Stimulated activated CD8-positive, alpha-beta memory T cell treated with anti-CD3 and anti-CD28 coated beads, Interleukin-15, amount 100 ng/mL, for 24 hours (primary cell): ENCODE measurements at places on chromosomes 7 and 10.

DNA sequence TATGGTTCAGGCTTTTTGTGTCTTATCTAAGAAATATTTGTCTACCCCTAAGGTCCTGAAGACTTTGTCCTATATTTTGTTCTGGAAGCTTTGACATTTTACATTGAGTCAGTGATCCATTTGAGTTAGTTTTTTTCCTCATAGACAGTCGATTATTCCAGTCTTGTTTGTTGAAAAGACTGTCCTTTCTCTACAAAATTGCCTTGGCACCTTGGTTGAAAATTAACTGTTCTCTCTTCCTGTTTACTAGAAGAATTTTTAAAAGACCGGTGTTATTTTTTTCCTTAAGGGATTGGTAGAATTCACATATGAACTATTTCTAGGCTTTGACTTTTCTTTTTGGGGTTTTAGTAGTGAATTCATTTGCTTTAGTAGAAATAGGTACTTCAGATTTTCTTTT lies 12.0 kb downstream of the PLEKHA1 start:
- no peak for DNase-seq

DNA sequence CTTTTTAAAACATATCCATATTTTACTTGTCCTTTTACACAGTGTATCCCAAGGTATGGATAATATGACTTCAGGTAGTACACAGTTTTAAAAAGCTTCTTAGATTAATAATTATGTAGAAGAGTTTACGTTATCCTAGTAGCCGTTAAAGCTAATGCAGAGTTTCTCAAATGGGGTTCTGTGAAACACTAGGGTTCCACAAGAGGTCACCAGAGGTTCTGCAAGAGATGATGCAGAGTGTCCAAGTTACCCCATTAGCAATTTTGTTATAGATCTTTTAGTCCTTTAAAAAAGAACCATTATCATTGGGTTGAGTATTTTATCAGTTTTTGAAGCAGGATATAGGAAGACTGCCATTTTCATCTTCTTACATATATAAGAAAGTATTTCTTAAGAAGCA lies 298.9 kb upstream of the HPS1 start:
- DNase-seq, result no peak

DNA sequence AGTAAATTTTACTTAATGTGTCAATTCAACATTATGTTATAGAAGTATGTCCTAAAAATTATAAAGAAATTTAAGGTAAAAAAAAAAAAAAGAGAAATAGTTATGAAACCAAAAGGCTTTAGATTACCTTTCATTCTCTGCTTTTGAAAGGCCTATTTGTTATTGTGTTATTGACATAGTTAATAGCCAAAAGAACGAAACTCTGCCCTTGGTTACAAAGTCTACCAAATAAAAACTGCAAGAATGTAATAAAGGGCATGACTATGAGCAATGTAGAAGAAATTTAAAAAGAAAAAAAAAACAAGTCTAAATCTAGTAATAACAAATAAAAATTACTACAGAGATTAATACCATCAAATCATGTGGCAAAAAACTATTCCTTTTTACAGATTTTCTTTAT lies 10.6 kb downstream of the ACBD5 start:
- no peak for DNase-seq

DNA sequence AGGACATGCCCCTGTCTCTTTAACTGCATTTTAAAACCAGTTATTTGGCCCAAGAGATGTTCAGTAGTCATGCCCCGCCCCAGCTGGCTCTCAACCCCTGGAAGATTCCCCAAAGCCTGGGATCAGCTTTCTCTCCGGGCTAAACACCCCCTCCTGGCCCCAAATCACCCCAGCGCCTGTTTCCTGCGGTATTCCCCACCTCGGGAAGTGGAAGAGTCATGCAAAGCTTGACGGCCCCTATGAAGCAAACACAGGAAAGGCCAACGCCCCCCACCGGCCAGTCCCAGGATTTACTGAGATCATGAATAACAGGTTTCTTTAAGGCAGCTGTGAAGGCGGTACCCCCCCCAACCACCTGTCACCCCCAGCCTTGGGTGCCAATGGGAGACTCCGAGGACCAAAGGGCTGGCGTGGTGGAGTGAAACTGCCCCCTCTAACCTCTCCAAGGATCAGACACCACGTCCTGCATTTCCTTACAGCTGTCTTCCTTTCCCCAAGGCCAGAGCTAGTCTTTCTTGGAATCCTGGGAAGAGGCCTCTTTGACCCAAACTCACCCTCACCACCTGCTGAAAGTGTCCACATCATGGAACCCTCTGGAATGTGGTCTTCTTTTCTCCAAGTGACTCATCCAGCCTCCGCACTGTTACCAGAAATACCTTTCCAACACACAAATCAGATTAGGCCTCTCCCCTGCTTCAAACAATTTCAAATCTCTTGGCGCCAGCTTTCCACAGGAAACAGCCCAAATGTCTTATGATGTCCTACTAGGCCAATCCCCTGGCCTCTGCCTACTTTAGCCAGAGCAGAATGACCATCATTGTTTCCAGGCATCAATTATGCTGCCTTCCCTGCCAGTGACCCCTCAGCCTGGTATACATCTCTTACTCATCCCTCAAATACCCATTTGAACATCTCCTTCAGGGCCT lies 301.5 kb downstream of the ZEB1 start:
- DNase-seq, result no peak

DNA sequence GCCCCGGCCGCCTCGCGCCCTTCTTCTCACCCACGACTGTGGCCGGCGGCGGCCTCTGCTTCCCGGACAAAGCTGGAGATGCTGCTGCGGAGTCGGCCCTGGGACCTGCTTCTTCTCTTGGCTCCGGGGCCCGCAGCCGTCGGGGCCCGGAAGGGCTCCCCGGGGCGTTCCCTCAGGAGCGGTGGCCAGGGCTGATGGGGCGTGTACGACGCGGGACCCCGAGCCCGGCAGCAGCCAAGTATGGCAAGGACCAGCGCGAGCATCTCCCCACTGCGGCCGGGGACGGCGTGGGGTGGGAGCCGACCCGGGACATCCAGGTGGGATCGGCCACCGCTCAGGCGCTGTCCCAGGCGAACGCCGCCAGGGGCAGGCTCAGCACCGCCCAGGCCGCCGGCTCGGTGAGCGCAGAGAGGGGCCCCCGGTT lies 27.6 kb upstream of the BMS1 start:
- no peak for DNase-seq

GRCh38 chr10:132130286-132131265 lies 56.2 kb upstream of the DPYSL4 start:
- no peak for DNase-seq

DNA sequence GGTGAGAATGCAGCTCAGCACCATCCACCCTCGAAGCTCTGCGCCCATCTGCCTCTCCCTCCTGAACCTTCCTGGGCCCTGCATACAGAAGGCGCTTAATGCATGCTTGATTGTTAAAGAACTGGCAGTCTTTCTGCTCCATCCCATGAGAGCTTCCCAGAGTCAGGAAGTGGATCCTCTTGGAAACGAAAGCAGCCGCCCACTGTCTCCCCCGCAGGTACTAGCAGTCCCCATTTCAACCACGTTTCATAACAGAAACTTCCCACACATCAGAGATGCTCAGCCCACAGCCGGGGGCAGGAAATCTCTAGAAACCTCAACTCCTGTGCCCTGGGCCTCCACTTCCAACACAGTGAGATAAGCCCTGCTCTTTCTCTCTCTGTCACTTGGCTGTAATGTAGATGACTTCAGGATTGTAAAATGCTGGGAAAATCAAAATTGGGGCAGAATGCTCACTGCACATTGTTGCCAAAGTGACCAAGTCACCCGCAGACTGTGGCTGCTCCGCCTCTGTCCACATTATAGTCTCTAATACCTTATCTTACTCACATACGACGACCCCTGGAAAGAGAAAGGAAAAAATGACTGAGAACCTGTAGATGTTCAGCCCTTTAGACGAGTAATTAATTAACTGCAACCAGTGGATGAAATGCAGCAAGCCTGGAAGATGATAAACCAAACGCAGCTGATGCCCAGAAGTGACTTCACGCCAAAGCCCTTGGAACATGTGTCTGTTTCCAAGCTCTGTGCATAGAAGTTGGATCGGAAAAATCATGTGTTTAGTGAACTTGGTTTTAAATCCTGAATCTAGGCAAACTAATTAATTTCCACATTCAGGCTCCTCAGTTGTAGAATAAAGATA lies 28.5 kb downstream of the GSDME start:
- no peak for DNase-seq

- no peak for DNase-seq
Measured at GRCh38 chr10:5949009-5949759, 28.2 kb downstream of the IL15RA start.

- no peak for DNase-seq
Measured at GRCh38 chr10:115981081-115981480, 291.9 kb downstream of the GFRA1 start.

DNA sequence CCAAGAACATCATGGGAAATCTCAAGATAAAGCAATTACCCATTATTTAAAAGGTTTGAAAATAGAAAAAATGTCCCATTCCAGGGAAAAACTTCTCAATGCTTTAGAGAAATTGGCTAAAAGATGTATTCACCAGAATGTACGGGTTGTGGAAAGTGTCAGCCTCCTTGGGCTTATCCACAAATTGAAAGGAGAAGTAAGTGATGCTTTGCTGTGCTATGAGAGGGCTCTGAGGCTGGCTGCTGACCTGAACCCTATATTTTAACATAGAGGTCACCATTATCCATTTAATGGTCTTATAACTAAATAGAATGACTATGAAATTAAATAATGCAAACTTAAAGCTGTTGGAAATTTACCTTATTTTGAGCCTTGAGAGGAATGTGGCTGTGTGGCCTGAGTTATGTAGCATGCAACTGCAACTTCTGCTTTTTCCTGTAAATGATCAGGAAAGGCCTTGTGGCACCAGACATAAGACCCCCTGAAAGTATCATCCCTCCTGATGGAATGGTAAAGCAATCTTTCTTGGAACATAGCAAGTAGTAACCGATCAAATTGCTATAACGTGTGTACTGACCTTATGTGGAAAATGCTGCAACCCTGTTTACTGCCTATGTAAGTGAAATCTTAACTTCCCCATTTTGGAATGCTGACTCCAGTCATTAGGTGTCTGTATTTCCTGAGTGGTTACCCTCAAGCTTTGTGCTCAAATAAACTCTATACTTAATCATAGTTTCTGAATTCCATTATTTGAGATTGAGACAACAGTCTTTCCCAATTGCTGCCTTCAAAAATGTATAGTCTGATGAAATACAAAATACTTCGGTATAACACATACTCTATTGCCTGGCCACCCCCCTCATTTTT lies 6.9 kb downstream of the IFIT1B start:
- DNase-seq, result no peak

- no peak for DNase-seq
Measured at GRCh38 chr7:142110638-142111037, 880 bp upstream of the MGAM2 start.

- no peak for DNase-seq
Measured at GRCh38 chr7:117807676-117808075, 65.6 kb downstream of the CTTNBP2 start.

GRCh38 chr10:32038777-32039176 lies 17.4 kb downstream of the KIF5B start:
- no peak for DNase-seq

GRCh38 chr10:112959207-112959838 lies 9.3 kb downstream of the TCF7L2 start:
- DNase-seq, result no peak

- DNase-seq, result no peak
Measured at GRCh38 chr7:98014830-98015229, 24.8 kb upstream of the OCM2 start.

- DNase-seq, result no peak
Measured at GRCh38 chr7:142579946-142580345, 169.3 kb upstream of the PRSS1 start.

- DNase-seq, result no peak
Measured at GRCh38 chr10:116241085-116241484, 31.9 kb downstream of the GFRA1 start.
